ENCODE measurements at places on chromosomes 12 and 14.

DNA sequence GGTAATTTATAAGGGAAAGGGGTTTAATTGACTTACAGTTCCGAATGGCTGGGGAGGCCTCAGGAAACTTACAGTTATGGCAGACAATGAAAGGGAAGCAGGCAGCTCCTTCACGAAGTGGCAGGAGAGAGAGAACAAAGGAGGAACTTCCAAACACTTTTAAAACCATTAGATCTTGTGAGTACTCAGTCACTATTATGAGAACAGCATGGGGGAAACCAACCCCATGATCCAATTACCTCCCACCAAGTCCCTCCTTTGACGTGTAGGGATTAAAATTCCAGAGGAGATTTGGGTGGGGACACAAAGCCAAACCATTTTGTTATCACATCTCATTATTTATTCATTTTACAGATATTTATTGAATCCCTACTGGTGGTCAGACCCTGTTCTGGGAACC lies 822.8 kb downstream of the GALC start:
- no peak for DNase-seq

DNA sequence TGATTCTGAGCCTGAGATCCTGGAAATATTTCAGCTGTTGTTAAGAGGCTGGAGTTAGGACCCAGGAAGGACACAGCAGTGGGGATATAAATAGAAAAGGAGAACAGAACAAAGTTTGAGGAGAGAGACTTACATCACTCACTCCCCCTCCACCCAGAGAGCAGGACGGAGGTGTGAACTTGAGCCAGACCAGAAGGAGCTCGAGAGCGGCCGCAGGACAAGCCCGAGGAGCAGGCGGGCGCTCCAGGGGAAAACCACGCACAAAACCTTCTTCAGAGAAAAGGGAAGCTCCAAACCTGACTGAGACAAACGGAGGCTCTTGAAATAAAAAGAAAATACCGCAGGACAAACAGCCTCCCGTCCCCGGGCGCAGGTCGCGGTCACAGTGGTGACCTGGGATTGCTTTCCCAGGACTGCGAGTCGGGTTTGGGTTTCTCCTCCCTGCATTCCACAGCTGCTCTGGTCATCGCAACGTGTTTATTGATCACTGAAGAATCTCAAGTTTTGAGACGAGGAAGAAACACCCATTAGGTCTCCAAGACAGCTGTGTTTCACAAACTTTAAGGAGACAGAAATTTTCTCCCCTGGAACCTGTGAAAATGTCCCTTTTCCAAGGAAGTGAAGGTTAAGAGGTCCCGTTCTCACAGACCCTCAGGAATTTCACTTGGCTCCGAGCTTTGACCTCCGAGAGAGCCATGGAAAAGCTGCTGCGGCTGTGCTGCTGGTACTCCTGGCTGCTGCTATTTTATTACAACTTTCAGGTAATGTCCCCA lies at the start of gene ADGRD1:
Gene ADGRD1 (plus strand): TSS at position 137 of the 773 bp plus-strand sequence. CDS start 559 bp downstream, at position 696.
- peak; percentile 87 for DNase-seq

- DNase-seq = no peak
Observed at GRCh38 chr12:101027816-101028215, 182.2 kb downstream of the SLC5A8 start.

GRCh38 chr12:3543826-3544225 lies 52.8 kb downstream of the PRMT8 start:
- no peak for DNase-seq
